ENCODE measurements at places on chromosomes 16 and 17. TPM values are rescaled to one million over a fixed set of nuclear protein-coding genes. Genes with fewer than 3 reads are reported as not detected.
A peak's percentile ranks its signal among the peaks of the same experiment; 100 is the strongest.

The IL32 gene
- 520 TPM for total RNA-seq

- DNase-seq: peak; percentile 66
Observed at GRCh38 chr17:57597531-57598453, 147.3 kb downstream of the CCDC182 start.

DNA sequence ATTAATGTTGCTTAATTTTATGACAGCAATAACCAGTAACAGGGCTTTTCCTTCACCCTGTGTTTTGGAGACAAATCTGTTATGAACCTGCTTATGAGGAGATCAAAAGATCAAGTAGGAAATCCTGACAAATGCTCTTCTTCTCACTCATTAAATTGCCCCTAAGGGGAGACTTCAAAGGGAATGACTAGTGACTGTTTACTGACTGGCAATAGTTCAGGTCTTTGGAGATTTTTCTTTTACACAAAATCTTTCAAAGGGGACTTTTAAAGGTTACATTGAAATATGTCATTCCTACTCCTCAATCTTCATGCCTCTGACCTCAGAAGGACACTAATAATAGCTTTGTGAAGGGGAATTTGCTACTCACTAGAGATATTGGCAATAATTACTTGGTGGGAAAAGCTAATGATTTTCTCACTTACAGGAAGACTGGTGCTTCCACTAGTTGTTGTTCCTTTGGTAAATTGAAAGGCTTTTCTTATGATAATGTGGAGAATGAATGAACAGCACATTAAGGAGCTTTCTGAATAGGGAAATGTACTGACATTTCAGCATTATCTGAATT lies 292.9 kb upstream of the CA10 start:
- DNase-seq: no peak

- peak; percentile 37 for DNase-seq
Observed at GRCh38 chr16:68417711-68418301, 30.5 kb downstream of the SMPD3 start.

DNA sequence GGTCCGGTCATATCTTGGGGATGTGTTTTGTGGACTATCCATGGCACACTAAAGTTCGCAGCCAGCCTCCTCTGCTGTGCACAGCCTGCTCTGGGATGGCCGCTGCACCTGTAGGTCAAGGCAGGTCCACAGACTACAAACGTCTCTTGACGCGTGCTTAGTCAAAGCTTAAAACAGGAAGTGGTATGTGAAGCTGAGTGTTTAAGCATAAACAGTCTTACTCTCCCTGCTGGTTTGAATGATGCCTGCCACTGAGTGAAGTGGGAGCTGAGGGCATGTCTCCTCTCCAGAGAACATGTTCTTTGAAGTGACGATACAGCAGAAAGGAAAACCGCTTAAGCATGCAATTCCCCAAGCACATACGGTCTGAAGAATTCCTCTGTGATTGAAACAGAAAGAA lies 365.6 kb downstream of the SLC39A11 start:
- peak; percentile 47 for DNase-seq

DNA sequence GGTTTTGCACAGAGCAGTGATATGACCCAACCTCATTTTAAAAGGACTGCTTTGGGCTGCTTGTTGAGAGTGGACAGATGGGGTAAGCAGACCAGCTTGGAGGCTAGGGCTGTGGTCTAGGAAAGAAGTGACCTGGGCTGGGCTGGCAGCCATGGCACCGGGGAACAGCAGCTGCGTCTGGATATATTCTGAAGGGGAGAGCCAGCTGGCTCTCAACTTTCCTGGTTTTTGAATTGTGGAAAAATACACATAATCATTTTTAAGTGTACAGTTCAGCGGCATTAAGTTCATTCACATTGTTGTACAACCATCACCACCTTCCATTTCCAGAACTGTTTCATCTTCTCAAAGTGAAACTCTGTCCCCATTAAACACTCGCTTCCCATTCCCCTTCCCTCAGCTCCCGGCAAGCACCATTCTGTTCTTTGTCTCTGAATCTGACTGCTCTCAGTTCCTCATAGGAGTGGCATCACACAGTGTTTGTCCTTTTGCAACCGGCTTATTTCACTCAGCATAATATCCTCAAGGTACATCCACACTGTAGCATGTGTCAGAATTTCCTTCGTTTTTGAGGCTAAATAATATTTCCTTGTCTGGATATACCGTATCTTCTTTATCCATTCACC lies 113.2 kb downstream of the SPECC1 start:
- DNase-seq: no peak

DNA sequence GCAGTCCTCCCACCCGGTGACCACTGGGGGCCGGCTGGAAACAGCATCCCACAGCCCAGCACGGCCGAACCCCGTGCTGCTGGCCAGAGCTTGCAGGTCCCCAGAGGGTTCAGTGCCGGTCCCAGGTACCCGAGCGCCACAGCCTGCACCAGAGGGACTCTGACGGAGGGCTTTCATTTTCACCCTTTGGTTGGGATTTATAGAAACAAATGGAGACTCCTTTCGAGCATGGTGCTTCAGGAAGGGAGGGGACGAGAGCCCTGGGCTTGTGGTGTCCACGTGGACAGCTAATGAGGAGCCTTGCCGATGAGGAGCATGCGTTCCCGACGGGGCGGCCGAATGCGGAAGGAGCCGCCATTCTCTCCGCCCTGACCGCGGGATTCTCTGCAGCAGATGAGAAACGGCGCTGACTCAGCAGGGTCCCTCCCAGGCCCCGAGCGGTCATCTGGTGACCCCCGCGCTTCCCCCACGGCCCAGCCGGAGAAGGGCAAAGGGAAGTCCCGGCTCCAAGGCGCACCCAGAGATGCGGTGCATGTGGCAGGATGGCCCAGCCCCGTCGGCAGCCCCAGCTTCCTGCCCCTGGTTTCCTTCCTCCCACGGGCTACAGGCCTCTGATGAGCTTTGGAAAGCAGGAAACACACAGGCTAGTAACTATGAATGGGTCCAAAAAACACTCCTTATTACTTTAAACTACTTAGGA lies 9.8 kb downstream of the SLC38A10 start:
- DNase-seq: no peak

DNA sequence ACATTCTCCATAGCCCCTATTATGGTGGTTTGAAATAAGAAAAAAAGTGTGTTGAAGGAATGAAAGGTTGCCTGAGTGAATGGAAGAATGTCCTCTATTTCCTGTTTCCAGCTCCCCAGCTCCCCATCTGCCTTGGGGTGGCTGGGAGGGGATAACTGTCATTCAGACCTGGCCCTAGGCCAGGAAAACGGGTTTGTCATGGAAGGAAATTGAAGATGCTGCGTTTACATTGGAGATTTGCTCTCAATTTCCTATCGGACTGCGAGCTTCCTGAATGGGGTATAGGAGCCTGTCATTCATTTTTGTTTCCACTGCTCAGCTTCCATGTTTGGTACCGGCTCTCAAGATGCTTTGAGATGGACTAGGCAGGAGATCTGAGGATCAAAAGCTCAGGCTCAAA lies 2.2 kb upstream of the FZD2 start:
- DNase-seq: no peak

- DNase-seq: no peak
Observed at GRCh38 chr17:63399316-63399715, 46.8 kb downstream of the CYB561 start.

DNA sequence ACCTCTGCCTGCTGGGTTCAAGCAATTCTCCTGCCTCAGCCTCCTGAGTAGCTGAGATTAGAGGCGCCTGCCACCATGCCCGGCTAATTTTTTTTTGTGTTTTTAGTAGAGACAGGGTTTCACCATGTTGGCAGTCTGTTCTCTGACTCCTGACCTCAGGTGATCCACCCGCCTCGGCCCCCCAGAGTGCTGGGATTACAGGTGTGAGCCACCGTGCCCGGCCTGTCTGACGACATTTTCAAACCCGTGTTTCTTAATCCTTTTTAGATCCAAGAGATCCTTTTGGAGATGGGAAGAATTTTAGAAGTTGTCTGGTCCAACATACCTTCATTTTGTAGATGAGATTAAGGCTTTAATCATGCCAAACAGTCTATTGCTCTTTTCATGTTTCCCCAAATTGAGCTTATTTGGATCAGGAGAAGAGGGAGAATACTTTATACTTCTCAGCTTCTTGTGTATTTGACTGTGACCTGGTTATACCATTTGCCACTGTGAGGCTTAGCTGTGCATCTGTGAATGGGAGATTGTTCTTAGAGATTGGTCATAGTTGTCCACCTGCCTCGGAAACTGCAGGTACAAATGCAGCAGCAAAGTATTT lies 25.8 kb downstream of the USP10 start:
- no peak for DNase-seq

- no peak for DNase-seq
Observed at GRCh38 chr16:12002447-12003006, 26.0 kb downstream of the SNX29 start.

The MILR1 gene
- 0.20 TPM for total RNA-seq

The HSD11B2 gene
- total RNA-seq: 1.7 TPM

The IRF8 gene
- total RNA-seq: 1.9 TPM

The NR1D1 gene
- not detected for total RNA-seq

GRCh38 chr16:1088295-1089170 lies 7.5 kb downstream of the C1QTNF8 start:
- DNase-seq: no peak

GRCh38 chr16:55501549-55502322 lies 7.1 kb upstream of the LPCAT2 start:
- DNase-seq: no peak

The TPSB2 gene
- total RNA-seq: not detected

The CCL18 gene
- total RNA-seq: not detected

- DNase-seq: no peak
Observed at GRCh38 chr17:29763273-29763672, 140.6 kb upstream of the CORO6 start.

GRCh38 chr16:1548233-1548632 lies 14.8 kb downstream of the TMEM204 start:
- DNase-seq: no peak

DNA sequence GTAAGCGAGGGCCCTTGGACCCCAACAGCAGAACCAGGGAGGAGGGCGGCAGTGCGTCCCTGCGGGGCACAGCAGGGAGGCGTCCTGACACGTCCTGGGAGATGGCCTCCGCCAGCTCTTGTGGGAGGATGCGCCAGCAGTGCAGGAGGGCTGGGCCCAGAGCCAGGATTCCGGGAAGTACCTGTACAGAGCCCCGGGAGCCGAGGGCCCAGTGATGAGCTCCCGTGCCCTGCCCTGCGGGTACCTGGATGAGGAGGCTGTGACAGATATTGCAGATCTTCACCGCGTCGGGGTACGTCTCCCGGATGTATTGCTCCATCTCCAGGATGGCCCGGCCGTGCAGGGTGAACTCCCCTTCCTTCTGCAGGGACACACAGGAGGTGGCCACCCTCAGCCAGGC lies 23.1 kb downstream of the KDM8 start:
- no peak for DNase-seq

The P2RX1 gene
- not detected for total RNA-seq
